ENCODE measurements at places on chromosomes 2 and 18.

DNA sequence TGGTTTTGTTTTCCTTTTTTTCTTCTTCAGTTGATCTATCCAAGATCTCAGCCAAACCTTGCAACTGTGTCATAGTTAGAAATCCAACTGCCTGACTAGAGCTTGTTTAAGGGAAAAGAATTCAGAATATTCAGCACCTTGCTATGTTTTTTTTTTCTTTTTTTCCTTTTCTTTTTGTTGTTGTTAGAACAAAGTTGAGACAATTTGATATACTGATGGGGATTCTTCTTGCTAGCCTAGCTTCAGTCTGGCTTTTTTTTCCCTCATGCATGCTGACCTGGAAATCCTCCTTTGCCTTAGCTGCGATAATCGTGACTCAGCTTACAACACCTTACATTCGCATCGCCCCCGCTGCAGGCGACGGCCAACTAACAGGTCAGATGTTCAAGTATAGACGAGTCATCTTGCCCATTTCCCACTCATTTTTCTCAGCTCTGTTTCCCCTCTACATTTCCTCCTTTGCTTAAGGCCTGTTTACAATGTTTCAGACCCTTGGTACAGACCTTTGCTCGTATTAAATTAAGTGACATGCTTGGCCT is 487.2 kb upstream of the RAB12 start:
- no peak for DNase-seq

GRCh38 chr2:127157114-127157513 is 50.2 kb upstream of the BIN1 start:
- no peak for DNase-seq

GRCh38 chr2:133054297-133054696 is 384.3 kb upstream of the LYPD1 start:
- DNase-seq: no peak

DNA sequence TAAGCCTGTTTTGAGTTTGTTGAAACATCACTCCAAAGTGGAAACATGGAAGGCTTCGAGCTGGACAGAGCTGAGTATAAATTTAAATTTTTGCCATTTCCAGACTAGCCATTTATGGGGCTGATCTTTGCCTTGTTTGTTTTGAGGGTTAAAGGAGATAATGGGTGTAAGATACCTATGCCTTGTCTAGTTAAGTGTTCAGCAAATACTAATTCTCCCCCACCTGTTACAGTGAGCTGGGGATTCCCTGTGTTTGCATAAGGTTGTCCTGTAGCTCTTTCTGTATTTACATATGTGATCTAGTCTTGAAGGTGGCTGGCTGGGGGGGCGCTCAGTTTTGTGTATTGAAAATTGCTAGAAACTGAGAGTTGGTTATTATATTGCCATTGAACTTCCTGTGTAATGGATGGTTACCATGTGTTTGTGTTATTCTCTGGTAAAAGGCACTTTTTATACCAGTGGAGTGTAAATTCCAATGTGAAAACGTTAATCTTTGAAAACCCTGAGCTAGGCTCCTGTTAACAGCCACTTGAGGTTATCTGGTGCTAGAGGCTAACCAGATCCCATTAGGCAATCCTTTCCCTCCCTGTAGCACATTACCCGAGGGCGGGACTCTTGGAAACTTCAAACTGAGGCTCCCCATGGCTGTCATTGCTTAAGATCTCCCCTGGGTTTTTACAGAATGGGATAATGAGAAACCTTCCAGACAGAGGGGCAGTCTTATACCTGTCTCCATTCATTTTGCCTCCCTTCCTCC is 26.7 kb downstream of the TANC1 start:
- DNase-seq: no peak

GRCh38 chr18:28177828-28178635 is 1.1 kb upstream of the CDH2 start:
- DNase-seq: peak; percentile 93

- no peak for DNase-seq
Observed at GRCh38 chr2:65969161-65969560, 465.8 kb upstream of the MEIS1 start.

- DNase-seq: no peak
Observed at GRCh38 chr18:10054366-10054765, 140.6 kb downstream of the VAPA start.

DNA sequence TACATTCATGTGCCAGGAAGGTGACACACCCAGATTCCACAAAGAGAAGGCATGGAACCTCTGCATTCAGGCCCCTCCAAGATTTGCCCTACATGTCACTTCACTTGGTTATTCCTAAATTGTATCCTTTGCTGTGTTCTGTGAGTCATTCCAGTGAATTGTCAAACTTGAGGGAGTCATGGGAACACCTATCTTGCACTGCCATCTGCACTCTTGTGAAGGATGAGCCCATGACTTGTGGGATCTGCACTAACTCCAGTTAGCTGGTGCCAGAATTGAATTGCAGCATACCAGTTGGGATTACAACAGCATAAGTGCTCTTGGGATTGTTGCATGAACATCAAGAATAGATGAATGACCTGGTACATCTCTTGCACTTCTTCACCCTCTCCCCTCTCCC is 1288.0 kb upstream of the ZEB2 start:
- DNase-seq: no peak

DNA sequence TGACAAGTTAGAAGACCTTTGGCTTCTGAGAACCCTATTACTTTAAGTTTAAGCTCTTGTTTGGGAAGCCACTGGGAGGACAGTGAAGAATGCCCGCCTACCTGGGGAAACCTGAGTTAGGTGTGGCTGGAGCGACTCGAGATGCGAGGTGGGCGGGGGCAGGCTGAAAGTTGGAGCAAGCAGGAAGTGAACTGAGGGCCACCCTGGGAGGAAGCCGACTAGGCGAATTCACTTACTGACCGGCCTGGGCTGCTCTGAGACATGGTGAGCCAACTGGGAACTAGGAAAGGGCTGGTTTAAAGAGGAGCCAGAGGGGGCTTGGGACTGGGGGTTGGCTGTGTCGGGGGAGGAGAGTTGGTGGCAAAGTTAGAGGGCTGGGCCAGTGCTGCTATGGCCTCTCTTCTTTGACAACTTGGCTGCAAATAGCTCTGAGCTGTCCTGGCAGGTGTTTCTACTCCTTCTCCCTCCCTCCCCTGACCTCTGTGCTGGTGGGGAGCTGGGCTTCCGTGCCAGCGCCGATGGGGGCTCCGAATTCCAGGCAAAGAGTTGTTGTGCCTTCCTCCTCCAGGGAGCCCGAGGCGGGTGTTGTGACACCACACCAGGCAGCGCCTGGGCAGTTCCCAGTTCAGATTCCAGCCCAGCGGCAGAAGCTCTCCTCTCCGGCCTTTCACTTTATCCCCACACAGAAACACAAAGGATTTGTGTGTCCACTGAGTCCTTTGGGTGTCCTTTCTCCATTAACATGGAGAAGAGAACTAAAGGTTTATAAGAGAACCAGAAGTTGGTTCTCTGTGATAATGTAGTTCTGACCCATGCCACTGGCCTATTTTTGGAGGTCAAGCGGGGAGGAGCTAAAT is at the start of gene VAMP8:
Gene VAMP8 (plus strand): TSS at position 201 of the 857 bp plus-strand sequence. CDS start 61 bp downstream, at position 262.
- peak; percentile 35 for DNase-seq

GRCh38 chr18:62288665-62289008 is 36.5 kb upstream of the TNFRSF11A start:
- no peak for DNase-seq

- peak; percentile 70 for DNase-seq
Observed at GRCh38 chr2:229270551-229271410, at the start of gene PID1. TSS of gene PID1 (minus strand) at chr2:229271287. CDS start at chr2:229271043, 244 bp downstream.

DNA sequence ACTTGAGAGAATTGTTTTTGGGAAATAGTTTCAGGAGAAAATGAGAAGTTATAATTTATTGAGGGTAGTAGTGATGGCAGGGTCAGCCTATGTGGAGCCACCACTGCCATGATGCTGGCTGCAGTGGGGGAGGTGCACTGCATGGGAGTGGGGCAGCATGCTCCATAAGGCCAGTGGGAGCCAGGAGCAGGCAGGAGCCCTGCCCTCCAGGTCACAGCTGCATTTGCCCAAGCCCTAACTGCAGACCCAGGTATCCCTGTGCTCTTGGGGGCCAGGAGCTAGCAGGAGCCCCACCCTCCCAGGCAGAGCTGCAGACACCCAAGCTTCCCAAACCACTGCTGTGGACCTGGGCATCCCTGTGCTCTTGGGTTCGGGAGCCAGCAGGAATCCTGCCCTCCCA is 757.3 kb upstream of the CRIM1 start:
- DNase-seq: no peak

Measured in retina (tissue), 1 donor.